Left ventricle myocardium inferior (tissue), 1 donor: ENCODE measurements at places on chromosomes 6 and 20.

DNA sequence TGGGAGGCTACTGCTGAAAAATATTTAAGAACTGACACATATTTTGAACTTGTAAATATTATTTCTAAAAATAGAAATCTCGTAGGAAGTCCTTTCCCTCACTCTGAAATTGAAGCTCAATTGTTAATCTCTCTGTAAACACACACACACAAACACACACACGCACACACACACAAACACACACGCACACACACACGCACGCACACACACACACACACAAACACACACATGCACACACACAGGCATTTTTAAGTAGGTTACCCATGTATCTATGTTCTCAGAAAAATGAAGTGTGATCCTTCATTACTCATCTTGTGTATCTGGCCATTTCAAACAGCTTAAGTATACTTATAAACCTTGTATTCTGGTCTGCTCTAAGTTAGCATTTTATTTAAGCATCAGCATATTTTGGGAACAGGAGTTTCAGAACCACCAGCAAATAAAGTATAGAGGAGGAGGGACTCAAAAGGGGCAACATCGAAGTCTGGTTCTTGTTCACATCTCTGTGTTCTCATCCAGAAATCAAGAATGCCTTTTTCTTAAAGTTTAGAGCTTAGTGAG lies 11.6 kb downstream of the CCN6 start:
- no peak for DNase-seq

DNA sequence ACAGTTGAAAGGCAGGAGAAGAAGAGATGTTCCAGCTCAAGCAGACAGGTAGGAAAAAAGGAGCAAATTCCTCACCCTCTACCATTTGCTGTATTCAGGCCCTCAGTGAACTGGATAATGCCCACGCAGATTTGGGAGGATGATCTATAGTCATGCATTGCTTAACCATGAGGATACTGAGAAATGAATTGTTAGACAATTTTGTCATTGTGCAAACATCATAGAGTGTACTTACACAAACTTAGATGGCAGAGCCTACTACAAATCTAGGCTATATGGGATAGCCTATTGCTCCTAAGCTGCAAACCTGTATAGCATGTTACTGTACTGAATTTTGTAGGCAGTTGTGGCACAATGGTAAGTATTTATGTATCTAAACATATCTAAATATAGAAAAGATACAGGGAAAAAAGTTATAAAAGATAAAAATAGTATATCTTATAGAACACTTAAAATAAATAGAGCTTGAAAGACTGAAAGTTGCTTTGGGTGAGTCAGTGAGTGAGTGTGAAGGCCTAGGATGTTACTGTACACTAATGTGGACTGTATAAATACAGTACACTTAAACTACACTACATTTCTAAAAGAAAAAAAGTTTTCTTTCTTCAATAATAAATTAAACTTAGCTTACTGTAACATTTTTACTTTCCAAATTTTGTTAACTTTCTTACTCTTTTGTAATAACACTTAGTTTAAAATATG lies 672.3 kb downstream of the UTRN start:
- DNase-seq: no peak

- DNase-seq: no peak
These were observed 851.4 kb upstream of the CITED2 start for GRCh38 chr6:140225701-140226436.

- DNase-seq: no peak
These were observed 135.0 kb downstream of the CARMIL1 start for GRCh38 chr6:25414168-25414567.

GRCh38 chr6:45555981-45556771 lies 178.4 kb upstream of the SUPT3H start:
- DNase-seq: peak; percentile 18

DNA sequence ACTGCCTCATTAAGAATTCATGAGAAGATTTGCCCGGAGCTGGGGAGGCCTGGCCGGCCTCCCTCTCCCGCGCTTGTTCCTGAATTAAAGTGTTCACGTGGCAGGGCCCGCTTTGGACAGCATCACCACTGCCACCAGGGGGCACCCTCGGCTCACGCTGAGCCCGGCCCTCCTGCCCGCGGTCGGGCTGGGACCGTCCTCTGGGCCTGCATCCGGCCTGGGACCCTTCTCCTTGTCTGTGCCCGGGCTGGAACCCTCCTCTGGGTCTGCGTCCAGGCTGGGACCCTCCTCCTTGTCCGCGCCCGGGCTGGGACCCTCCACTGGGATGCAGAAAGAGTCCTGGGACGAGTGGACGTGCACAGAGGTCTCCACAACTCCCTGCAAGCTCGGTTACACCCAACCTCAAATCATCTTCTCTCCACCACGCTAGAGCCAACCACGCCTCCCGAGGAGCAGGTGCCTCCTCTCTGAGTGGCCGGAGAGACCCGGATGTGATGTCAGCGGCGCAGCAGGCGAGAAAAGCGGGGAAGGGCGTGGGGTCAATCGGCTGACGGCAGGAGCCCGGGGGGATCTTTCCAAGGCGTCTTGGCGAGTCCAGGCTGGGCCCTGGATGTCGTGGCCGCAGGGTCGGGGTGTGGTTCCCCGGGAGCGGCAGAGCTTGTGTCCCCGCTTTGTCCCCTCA lies 50.9 kb upstream of the DACT2 start:
- DNase-seq: peak; percentile 77

GRCh38 chr20:20780127-20780824 lies 67.8 kb upstream of the RALGAPA2 start:
- DNase-seq: peak; percentile 79

DNA sequence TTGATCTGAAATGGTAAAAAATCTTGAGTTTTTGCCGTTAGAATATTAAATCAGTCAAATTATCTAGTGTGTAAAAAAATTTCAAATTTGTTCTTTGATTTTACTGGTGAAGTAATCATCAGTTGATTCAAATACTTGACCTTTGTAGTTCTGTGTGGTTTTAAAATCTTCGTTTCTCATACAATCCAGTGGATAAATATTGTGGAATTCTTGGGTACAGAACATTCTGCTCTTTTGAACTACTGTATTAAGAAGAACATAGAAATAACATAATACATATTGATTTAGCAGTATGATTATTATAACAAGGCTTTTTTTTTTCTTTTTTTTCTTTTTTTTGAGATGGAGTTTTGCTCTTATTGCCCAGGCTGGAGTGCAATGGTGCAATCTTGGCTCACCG lies 491.8 kb downstream of the CD109 start:
- DNase-seq: no peak

GRCh38 chr6:154345811-154346210 lies 10.8 kb downstream of the IPCEF1 start:
- DNase-seq: no peak

DNA sequence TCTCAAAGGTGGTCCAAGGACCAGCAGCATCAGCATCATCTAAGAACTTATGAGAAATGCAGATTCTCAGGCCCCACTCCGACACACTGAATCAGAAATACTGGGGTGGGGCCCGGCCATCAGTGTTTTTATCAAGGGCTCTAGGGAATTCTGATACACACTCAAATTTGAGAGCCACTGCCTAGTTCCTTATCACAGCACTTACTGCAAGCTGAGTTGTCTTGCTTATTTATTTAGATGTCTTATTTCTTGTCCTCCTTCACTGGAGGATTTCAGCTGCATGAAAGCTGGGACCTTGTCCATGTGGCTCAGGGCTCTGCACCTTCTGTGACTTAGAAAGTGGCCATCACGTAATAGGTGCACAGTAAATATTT lies 139.4 kb upstream of the RREB1 start:
- DNase-seq: no peak

- no peak for DNase-seq
These were observed 181.2 kb downstream of the ADGRG6 start for GRCh38 chr6:142482974-142483373.

DNA sequence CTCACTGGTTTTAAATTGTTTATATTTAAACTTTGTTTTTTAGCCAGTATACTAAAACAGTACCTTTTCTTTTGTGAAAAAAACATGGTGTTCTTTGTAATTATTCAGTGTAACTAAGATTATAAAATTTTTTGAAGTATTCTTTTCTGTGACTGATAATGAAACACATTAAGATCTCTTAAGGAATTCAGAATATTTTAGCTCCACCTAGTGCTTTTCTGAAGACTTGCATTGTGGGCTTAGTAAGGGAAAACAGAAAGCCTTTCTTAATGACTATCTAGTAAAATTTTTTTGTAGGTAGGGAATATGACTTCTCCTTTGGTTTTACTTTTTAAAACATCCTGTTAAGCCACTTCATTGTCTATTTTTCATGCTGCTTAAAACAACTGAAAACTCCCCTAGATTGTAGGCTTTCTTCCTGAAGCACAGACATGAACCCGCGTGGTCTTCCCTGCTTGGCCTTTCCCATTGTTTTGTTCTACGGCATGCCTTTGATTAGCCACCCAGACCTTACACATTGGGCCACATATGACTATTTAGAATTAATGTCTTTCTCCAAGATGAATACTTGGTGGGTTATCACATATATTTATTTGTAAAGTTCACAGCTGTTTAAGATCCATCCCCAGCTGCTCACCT lies 72.1 kb downstream of the AFDN start:
- no peak for DNase-seq

DNA sequence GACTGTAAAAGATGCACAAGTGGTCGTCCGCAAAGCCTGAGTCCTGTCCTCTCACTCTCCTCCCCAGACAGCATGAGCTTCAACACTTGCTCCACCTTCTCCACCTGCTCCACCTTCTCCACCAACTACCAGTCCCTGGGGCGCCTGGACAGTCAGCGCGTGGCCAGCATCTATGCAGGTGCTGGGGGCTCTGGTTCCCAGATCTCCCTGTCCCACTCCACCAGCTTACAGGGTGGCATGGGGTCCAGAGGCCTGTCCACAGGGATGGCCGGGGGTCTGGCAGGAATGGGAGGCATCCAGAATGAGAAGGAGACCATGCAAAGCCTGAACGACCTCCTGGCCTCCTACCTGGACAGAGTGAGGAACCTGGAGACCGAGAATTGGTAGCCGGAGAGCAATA lies 162.2 kb upstream of the NT5E start:
- no peak for DNase-seq

GRCh38 chr6:1391800-1392309 lies 2.5 kb downstream of the FOXF2 start:
- DNase-seq: no peak

- no peak for DNase-seq
These were observed 293.8 kb downstream of the FRK start for GRCh38 chr6:115766745-115767462.

GRCh38 chr6:19024737-19025136 lies 637.6 kb downstream of the RNF144B start:
- DNase-seq: no peak

DNA sequence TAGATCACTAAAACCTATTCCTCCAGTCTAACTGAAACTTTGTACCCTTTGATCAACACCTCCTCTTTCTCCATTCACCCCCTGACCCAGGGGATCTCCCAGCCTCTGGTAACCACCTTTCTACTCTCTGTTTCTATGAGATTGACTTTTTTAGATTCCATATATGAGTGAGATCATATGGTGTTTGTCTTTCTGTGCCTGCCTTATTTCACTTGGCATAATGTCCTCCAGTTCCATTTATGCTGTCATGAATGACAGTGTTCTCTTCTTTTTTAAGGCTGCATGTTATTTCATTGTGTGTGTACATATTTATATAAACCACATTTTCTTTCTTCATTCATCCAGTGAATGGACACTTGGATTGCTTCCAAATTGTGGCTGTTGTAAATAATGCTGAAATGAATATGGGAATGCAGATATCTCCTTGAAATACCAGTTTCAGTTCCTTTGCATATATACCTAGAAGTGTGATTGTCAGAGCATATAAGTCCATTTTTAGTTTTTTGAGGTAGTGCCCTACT lies 57.7 kb downstream of the DHX35 start:
- DNase-seq: no peak

- DNase-seq: no peak
These were observed 71.1 kb downstream of the ROS1 start for GRCh38 chr6:117354671-117355070.

DNA sequence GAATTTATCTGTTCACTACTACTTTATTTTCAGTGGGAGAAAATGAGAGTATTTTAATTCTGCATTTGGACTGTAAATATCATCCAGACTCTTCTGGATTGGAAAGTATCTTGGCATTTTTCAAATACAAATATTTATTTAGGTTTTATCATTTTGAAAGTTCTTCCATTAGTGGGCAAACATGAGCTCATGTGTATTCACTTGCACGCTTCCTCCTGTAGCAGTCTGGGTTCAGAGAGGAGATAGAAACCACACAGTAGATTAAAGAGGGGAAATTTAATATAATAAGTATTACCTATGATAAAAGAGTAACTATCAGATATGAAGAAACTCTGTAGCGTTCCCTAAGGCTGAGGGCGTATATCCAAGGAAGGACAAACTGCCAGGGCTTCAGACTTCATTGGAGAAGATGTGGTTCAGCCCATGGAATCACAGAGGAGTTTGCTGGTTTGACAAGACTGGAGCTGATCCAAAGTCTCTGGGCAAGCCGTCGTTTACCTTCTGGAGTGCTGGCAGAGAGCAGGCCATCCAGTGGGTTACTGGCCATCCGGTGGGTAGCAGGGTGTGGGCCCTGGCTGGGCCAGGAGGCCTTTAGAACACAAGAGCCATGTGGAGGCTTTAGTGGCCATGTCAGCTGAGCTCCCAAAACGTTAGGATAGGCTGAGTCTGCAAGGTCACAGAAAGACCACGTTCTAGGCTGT lies 44.3 kb downstream of the KCNS1 start:
- no peak for DNase-seq
